Activated naive CD8-positive, alpha-beta T cell treated with anti-CD3 and anti-CD28 coated beads, Interleukin-2, amount 50 U/mL, for 16 hours (primary cell): ENCODE measurements at places on chromosomes 5 and 9.

- no peak for DNase-seq
These were observed 30.5 kb downstream of the NTRK2 start for GRCh38 chr9:84699984-84700383.

GRCh38 chr9:126514037-126514821, 99.5 kb upstream of the LMX1B start:
- no peak for DNase-seq

- no peak for DNase-seq
These were observed 136.5 kb downstream of the CDK5RAP2 start for GRCh38 chr9:120443489-120443888.

GRCh38 chr5:1934801-1935429, 52.2 kb upstream of the IRX4 start:
- DNase-seq, result no peak

DNA sequence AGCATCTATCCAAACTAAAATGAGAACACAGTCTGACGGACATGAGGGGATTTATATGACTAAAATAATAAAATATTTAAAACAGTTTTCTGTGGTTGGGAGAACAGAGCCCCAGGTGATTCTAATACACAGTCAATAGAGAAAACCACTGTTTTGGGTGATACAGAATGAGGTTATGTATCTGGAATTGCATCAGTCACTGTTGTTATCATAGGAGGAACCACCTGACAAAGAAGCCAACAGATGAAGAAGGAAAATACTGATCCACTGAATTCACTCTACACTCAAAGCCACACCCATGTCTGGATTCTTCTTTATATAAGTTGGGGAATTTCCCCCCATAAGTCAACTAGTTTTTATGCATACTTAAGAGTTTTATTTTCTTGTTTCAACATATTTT, 799.0 kb downstream of the TLR4 start:
- DNase-seq, result no peak

- DNase-seq, result no peak
These were observed 17.9 kb downstream of the ANXA6 start for GRCh38 chr5:151139646-151140045.

GRCh38 chr9:125513303-125513667, 193.7 kb downstream of the MAPKAP1 start:
- no peak for DNase-seq

GRCh38 chr9:83596899-83597504, 25.9 kb upstream of the IDNK start:
- DNase-seq, result no peak

DNA sequence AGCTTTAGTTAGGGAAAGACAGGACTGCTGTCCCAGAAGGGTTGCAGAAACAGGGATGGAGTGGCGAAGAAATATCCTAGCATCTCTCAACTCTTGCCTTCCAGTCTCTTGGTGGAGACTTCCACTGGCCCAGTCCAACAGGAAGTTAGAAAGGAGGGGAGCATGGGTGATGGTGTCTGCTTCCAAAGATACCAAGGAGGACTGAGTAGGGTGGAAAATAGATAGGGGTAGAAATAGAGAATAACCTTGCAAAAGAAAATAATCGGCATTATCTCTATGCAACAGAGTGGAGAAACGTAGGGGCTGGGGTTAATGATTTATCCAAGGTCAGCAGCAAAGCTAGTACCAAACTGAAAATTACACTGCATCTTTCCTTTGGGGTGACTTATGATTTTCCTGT, 242.3 kb downstream of the PSAT1 start:
- DNase-seq, result no peak

GRCh38 chr5:56666901-56667300, 148.4 kb upstream of the MAP3K1 start:
- DNase-seq, result no peak

DNA sequence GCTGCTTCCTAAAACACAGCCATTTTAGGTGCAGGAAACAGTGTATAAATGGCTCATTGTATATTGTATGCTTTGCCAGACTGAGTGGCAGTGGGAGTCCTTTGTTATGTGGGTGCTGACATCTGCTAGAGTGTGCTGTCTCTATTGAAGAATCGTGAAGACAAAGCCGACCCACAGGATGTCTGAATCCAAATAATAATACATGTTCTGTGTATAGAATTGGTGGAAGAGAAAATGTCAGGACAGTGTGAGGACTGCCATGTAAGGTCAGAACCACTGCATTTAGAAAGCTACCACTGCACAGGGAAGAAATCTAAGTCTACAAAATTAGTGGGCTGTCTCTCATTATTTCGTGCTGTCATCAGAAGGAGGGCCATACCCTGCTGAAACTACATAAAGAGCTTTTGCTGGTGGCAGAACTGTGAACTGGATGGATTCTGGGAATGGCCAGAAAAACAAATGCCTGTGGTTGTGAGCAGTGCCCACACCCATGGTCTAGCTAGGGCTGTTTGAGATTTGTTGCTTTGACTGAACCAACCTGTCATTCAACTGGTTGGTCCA, 2.5 kb downstream of the IL7R start:
- no peak for DNase-seq

DNA sequence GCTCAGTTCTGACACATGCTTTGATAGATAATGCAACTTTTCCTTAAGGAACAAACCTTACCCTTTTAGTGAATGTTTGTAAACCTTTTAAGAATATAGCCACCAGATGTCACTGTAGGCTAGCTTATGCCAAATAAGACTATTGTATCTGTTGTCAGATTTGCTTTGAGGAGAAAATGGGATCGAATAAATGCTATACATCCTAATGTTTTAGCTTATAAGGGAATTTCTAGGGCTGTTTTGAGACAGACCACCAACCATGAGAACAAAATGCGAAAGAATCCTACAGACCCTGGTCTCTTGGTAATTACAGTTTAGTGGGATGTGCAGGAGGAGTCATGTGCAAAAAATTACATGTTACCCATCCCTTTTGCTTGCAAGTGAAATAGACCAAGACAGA, 127.6 kb upstream of the NMUR2 start:
- no peak for DNase-seq

DNA sequence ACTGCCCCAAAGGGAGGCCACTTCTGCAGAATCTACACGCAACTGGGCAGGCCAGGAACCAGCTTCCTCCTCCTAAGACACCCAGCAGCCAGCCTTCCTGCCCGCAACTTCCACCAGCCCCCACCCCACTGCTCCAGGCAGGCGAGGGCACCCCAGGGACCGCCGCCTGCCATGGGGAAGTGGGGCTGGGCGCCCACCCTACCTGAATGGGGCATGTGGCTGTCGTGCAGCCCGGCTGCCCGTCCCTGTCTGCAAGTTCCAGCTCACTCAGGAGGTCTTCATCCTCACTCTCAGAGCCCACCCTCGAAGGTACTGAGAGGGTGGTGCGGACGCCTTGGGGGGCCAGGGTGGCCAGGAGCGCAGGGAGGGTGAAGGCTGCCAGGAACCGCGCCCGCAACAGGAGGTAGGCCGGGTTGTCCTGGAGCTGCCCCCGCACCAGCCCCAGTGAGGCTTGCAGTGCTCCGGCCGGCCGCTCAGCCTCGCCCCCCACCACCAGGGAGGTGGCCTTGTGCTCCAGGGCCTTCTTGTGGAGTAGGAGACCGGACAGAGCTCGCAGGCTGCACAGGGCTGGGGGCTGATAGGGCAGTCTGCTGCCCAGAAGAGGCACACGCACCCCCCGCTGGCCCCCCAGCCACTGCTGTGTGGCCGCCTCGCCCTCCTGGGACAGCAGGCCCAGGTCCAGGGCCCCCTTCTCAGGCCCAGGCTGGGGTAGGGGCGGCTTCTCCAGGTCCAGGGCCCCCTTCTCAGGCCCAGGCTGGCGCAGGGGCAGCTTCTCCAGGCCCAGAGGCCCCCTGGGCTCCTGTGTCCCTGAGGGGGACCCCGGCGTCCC, 4.1 kb upstream of the CARD9 start:
- no peak for DNase-seq

- no peak for DNase-seq
These were observed 1.7 kb downstream of the GRIN3A start for GRCh38 chr9:101736717-101737116.

DNA sequence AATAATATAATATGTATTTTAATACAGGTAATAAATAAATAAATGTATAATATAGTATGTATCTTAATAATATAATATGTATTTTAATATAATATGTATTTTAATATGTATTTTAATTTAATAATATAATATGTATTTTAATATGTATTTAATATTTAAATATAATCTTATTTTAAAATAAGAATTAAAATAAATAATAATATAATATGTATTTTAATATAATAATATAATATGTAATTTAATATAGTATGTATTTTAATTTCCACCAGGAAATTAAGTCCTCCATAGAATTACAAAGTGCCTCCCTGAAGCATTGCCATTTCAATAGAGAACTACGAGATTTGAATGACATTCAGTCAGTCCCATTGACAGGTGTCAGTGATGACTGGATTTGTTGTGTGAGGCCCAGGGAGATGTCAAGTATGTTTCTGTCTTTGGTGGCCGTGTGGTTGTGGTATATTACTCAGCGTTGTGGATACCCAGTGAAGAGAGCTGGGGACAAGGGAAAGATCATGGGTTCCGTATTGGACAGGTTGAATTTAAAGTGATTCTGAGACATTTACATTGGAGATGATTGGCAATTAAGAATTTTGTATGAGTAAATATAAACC, 14.2 kb upstream of the C5orf46 start:
- DNase-seq, result no peak

GRCh38 chr9:106056328-106056727, 362.0 kb downstream of the TMEM38B start:
- no peak for DNase-seq

DNA sequence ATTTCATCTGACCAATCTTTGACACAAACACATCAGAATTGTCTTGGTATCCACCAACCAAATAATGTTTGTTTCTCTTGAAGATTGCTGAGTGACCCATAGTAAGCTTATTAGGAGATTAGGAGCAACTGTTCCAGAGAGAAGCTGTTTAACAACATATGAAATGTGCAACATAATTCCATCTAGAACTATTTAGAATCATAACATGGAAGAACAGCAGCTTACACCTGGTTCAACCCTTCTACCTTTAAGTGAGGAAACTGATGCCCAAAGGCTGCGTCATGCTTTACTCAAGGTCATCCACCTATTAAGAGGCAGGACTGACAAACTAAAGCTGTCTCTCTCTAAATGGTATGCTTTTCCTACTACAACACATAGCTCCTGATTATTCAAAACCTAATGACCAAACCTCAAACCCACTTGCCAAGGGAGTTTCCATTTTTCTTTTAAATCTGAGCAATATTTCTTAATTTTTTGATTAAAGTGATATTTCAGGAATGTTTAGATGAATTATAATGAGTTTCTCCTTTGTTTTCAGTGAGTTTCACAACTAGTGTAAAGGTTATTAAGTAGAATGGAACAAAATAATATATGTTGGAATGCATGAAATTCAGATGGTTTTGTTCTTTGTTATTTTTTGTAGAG, 545.9 kb downstream of the RAB3C start:
- DNase-seq, result no peak

DNA sequence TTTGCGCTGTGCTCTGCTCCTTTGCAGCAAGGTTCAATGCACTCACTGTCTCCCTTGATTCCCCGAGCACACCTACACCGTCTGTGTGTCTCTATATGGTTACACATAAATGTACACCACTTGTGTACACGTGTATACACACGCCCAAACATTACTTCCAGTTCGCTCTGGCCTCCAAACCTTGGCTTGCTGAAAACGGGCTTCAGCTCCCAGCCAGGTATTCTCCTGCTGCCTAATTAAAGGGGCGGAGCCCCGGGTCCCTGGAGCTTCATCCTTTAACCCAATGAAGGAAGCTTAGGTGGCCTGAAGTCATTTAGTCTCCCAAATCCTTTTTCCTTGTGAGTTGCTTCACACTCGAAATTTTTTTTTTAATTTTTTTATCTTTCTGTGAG, 4.6 kb downstream of the ISL1 start:
- DNase-seq, result no peak

- DNase-seq, result no peak
These were observed 5.2 kb downstream of the PTCH1 start for GRCh38 chr9:95511616-95511931.

GRCh38 chr5:67730917-67731474, 484.6 kb upstream of the PIK3R1 start:
- no peak for DNase-seq

- no peak for DNase-seq
These were observed 51.3 kb downstream of the LHFPL2 start for GRCh38 chr5:78597068-78597973.

DNA sequence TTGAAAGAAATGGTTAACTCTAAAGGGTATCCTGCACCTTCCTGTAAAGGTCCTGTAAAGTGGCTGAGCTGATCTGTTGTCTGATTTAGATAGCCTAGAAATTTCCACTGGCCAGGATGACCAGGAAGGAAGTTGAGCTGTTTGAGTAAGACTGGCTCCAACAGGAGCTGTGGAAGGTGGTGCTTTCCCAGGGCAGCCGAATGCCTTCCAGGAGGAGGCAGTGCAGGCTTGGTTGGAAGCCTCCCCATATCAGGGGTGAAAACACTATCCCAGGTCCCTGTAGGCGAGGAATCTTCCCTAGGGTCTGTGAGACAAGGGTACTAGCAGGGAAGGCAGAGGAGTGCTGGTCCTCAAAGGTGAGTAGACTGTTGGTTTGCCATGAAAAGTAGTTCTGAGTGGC, 98.4 kb downstream of the LIX1 start:
- no peak for DNase-seq

GRCh38 chr5:53161876-53162275, 52.3 kb upstream of the MOCS2 start:
- DNase-seq, result no peak

DNA sequence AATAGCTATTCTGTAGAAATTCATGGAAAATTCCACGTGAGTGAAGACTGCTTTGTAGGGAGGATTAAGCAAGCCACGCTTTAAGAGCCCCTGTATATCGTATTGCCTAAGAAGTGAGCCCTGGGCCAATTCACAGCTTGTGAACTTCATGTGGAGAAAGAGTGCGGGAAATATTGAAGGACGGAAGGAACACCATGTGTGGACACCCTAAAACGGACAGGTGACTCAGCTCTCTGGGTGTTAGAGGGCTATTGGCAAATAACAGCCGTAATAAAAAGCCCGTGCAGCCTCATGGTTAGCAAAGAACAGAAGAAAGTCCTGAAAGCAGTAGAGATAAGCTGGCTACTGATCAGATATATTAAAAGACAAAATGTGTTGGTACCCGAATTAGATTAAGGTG, 26.4 kb downstream of the ZNF366 start:
- DNase-seq, result no peak

DNA sequence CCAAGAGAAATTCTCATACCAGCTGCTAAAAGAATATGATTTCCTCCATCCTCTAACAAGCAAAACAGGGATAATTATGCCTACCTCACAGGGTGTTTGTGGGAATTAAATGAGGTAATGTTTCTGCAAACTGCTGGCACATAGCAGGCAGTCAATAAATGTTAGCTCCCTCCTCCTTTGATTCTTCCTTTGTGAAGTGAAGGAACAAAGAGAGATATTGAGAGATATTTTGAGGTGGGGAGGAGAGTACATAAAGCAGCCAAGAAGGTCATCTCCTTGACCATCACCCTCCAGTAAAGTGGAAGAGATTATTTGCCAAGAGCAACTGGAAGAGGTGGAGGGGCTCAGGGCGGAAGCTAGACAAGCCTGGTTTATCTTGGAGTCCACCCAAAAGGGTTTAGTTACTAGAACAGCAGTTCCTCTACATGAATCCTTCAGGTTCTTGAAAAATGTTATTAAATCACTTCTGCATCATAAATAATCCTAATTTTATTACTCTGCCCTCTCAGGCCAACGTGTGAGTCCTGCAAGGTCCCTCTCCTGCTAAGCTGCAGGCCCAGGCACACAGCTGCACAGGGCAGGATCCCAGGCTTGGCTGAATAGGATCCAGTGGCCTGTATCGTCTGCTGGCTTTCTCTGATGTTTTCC, 35.0 kb upstream of the TLE1 start:
- DNase-seq, result no peak
